ENCODE measurements at places on chromosomes 12 and 14.

DNA sequence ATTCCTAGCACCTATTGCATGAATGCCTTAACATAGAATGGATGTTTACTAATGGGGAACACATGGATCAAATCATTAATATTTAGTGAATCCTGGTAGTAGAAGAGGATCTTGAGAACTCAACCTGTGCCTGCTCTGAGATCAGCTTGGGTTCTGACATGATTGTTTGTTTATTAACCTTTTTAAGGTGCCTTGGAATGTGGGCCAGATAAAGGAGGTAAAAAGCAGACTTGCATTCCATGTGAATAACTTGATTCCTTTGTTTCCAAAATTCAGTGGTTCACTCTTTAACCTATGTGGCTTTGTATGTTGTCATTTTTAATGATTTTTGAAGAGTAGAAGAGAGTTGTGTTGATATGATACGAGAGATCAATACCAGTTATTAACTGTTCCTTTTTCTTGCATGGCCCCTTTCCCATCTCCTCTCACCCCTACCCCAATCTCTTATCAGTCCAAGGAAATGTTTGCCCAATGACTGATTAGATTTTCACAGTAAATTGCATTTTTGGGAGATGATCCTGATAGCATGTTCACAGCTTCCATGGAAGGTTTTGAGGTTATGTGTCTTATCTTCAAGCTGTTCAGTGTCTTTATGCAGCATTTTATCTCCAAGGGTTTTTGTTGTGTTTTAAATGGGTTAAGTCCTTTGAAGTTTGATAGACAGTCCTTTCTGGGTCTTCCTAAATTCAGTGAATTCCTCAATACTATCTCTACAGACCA is 193.7 kb upstream of the FRMD6 start:
- DNase-seq = no peak

DNA sequence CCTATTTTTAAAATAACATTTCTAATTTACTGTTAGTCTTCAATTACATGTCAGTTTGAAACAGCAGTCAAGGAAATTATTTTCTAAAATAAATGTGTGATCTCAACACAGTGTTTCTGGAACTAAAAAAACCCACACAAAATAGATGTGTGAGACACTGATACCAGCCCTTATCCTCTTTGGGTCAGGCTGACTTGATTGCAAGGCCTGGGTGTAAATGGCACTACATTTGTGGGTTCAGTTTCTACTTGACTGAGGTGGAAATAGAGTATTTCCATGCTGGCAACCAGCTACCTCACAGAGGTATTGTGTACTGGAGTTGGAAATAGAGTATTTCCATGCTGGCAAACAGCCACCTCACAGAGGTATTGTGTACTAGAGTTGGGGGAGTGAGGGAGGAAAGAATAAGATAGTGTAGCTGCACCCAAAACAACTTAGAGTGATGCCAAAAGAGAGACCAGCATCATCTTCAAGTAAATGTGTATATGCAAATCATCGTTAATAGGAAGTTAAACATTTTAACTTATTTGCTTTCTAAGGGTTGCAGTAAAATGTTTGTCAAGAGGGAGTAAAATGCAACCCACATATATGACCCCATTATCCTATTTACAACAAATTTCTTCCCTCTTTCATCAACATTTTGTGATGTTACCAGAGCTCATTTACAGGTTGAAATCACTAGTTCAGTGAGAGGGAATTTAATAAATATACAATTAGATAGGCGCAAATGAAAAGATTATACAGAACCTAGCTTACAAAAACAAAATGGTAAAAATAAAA is 10.7 kb upstream of the LYZ start:
- no peak for DNase-seq

DNA sequence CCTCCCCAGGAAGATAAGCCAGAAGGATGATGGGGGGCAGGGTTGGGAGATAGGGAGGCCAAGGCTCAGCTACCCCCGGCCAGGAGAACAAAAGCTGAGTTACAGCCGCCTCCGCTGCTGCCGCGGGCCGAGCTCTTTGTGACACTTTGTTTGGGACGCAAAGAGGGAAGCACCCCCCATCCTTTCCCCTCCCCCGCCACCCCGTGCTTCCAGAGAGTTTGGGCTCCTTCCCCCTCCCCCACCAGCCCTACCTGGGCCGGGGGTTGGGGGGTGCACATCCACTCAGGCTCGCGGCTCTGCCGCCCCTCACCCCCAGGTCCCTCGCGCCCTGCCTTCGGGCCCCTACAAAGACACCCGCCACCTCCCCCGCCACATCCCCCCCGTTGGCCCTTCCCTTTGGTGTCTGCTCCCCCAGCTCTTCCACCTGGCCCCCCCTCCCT is 799 bp downstream of the ZNF219 start:
- DNase-seq = no peak

DNA sequence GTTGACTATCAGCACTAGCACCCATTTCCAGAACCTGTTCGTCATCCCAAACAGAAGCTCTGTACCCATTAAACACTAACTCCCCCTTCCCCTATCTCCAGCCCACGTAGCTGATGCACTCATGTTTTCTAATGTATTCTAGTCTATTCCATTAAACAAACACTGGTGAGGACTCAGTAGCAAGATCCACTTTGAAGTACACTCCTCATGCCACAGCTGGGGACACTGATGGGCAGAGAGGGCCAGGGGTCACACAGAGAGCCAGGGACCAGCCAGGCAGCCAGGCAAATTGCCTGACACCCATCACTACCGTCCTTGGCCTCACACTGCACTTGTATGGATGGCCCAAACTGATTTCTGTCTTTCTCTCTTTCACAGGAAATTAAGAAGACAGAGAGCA is 269.9 kb upstream of the DIO3 start:
- no peak for DNase-seq

- no peak for DNase-seq
These were observed 1059.3 kb downstream of the TMEM121 start for GRCh38 chr14:106585692-106586091.
